Stimulated activated CD4-positive, alpha-beta T cell treated with anti-CD3 and anti-CD28 coated beads, Interleukin-2, amount 100 ng/mL, for 48 hours (primary cell): ENCODE measurements at places on chromosomes 4 and X.

DNA sequence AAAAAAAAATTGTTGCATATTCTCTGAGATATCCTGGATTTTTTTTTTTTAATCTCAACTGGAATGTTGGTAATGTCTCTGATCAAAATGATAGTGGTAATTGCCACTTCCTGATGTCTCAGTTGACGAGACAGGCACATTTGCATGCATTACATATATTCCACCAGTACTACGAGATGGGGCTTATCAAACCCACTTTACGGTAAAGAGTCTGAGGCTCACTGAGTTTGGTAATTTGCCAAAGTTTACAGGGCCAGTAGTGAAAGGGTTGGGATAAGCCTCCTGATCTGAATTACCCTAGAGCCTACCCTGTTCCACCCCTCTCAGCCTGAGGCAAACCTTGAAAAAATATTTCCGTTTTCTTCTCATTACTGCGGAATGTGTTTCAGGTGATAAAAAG lies 5.3 kb downstream of the MAGEB2 start:
- no peak for DNase-seq

- DNase-seq: no peak
These were observed 58.1 kb downstream of the SLC30A9 start for GRCh38 chr4:42048394-42048793.

DNA sequence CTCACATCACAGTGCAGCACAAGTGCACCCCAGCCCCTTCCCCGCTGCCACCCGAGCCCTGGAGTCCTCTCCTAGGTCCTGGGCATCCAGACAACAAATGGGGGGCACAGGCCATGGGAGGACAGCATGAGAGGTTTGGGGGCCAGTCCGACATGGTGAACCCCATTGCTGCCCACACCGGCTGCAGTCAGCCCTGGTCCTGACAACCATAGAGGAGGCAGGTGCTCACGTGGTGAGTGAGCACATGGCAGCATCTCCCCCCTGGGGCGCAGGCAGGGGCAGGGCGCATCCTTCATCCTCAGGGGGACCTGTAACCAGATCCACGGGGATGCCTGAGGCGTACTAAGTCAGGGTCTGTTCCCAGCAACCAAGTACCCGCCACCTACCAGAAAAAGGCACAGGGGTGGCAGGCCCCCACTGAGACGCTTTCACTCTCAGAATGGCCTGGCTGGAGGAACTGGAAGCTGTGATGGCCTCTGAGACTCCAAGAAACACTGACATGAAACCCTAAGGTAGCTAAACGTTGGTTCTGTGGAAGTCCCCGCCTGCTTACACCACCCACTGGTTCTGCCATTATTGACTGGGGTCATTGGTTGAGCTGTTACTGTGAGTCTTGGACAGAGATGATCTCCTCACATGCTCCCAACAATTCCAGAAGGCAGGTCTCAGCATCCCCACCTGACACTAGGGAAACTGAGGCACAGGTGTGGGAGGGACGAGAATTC lies 6.5 kb downstream of the ZFYVE28 start:
- DNase-seq: no peak

GRCh38 chr4:18366892-18367291 lies 345.3 kb upstream of the LCORL start:
- no peak for DNase-seq

DNA sequence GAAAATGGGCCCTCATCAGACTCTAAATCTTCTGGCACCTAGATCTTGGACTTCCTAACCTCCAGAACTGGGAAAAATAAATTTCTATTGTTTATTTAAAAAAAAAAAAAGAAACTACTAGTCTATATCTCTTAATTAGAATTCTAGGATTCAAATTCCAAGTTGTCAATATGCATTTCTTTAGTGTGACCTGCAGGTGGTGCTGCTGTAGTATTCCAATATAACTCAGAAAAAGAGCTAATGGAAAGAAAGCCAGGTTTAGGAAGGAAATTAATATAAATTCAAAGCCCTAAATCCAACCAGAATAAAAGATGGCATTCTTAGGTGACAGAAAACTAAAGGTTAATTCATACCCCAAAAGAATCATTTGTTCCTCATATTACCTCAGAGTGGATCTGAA lies 80.0 kb upstream of the NALF2 start:
- peak; percentile 2 for DNase-seq
